ENCODE measurements at places on chromosomes 1 and 21.

DNA sequence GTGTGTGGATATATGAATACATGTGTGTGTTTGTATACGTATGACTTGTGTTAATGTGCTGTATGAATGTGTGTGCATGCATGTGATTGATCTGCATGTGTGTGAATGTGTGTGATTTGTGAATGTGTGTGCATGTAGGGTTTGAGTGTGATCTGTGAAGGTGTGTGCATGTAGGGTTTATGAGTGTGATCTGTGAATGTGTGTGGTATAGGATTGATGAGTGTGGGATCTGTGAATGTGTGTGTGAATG, 88.2 kb downstream of the STUM start:
- DNase-seq = no peak

- no peak for DNase-seq
These were observed 3.9 kb downstream of the KPNA6 start for GRCh38 chr1:32111789-32112188.

GRCh38 chr1:225652729-225653462, at the start of gene ENAH:
Gene ENAH, minus strand, starts transcription at chr1:225653123. Its CDS starts 433 bp downstream, at chr1:225652690.
- DNase-seq = peak; percentile 88

- no peak for DNase-seq
These were observed 68.1 kb upstream of the F3 start for GRCh38 chr1:94609619-94610018.

DNA sequence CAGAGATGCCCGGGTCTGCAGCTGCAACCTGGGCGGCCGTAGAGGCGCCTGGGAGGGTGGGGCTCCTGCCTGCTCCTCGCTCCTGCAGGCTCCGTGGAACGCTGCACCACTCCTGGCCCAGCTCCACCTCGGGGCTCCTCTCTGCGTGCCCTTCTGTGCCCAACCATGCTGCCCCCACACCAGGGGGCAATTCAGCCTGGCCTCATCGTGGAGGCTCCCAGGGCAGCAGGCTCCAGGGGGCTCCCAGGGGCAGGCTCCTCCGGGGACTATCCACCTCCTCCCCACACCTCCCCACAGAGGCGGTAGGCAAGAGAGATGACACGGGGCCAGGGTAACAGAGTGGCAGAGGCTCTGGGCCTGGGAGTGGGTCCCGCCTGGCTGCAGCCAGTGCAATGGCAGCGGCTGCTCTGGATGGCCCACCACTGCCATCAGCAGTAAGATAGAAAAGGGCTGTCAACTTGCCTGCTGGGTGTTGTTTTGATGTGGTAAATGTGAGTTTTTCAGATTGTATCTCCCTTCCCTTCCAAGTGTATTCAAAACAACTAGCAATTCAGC, 22.4 kb upstream of the LRRC8C start:
- no peak for DNase-seq

DNA sequence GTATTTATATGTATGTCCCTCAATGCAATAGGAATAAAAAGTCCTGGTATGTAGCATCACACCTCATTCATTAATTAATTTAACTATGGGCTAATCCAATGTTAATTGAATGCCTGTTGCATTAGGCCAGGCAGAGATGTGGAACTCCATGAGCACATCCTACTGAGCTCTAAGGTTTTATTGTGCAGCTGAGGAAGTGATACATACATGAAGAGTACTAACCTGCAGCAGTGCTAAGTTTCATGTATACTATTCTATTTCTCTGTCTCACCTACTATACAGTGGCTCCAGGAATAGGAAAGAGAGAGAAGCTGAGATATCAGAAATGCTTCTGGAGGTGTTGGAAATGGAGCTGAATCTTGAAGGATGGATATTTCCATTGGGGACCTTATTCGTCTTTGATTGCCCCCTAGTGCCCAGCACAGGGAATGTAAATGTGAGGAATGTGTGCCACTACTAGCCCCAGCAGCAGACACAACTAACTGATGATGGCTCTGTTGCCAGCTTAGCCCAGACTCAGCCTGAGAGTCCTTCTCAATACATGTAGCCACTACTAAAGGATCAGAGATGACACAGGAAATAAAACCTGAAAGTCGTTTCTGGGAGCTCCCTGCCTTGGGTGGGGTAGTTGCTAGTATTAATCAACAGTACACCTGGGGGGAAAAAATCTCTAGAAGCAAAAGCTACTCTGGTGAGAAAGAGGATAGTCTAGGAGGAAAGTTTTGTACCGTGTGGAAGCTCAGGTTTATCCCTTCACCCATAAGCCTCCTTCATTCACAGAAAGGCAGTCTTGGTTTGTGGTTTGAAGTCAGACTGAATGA, 173.3 kb upstream of the FOXD3 start:
- peak; percentile 41 for DNase-seq

- no peak for DNase-seq
These were observed 36.7 kb upstream of the LRRC8B start for GRCh38 chr1:89487972-89488371.

- DNase-seq = no peak
These were observed 31.1 kb downstream of the FYB2 start for GRCh38 chr1:56788102-56788501.

DNA sequence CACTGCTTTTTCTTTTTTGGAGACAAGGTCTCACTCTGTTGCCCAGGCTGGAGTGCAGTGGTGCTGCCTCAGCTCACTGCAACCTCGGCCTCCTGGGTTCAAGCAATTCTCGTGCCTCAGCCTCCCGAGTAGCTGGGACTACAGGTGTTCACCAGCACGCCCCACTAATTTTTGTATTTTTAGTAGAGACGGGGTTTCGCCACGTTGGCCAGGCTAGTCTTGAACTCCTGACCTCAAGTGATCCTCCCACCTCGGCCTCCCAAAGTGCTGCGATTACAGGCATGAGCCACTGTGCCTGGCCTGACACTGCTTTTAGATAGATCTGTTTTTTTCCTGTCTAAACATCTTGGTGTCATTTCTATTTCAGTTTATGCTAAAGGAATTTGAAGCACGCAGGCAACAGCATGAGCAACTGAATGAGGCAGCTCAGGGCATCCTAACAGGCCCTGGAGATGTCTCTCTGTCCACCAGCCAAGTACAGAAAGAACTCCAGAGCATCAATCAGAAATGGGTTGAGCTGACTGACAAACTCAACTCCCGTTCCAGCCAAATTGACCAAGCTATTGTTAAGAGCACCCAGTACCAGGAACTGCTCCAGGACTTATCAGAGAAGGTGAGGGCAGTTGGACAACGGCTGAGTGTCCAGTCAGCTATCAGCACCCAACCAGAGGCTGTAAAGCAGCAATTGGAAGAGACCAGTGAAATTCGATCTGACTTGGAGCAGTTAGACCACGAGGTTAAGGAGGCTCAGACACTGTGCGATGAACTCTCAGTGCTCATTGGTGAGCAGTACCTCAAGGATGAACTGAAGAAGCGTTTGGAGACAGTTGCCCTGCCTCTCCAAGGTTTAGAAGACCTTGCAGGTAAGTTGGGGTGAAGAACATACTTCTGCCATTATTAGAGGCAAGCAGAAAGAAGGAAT, 106.1 kb upstream of the BMP8A start:
- no peak for DNase-seq

- DNase-seq = no peak
These were observed 22.2 kb downstream of the SPSB1 start for GRCh38 chr1:9314711-9315379.

DNA sequence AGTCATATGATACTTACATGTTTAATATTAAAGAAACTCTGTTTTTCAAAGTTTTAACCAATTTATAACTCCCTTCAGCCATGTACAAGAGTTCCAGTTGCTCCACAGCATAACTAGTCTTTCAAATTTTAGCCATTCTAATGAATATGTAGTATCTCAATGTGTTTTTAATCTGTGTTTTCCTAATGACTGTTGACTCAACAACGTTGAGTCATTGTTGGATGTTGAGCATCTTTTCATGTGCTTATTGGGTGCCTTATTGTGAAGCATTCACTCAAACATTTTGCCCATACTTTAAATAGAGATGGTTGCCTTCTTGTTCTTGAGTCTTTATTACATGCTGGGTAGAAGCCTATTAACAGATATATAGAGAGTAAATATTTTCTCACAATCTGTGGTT, 240.2 kb upstream of the LYPLAL1 start:
- peak; percentile 24 for DNase-seq

- no peak for DNase-seq
These were observed 298.4 kb downstream of the ADGRL2 start for GRCh38 chr1:82099170-82099569.

DNA sequence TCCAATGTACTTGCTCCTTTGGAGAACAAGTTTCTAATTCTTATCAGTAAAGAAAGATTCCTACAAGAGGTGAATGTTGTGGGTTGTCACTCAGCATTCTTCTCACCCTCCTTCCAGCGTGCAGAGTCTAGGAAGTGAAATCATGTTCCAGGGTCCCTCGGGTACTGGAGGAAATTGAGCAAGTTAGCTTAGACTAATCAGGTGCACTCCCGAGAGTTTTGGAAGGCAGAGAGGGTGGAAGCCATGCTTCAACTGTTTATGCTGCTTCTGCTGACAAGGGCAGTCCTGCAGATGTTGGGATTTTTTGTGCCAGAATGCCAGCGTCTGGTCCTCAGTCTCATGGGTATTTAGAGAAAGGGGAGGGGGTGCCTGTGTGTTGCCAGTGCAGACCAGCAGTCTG, 5.3 kb upstream of the C1orf115 start:
- no peak for DNase-seq

GRCh38 chr1:81174052-81174451, 626.7 kb upstream of the ADGRL2 start:
- peak; percentile 8 for DNase-seq

- DNase-seq = no peak
These were observed 34.4 kb upstream of the NRDC start for GRCh38 chr1:51912881-51913280.

GRCh38 chr1:56472860-56473259, 106.5 kb downstream of the PLPP3 start:
- DNase-seq = no peak

- DNase-seq = no peak
These were observed 22.2 kb downstream of the C1orf21 start for GRCh38 chr1:184409011-184409410.

DNA sequence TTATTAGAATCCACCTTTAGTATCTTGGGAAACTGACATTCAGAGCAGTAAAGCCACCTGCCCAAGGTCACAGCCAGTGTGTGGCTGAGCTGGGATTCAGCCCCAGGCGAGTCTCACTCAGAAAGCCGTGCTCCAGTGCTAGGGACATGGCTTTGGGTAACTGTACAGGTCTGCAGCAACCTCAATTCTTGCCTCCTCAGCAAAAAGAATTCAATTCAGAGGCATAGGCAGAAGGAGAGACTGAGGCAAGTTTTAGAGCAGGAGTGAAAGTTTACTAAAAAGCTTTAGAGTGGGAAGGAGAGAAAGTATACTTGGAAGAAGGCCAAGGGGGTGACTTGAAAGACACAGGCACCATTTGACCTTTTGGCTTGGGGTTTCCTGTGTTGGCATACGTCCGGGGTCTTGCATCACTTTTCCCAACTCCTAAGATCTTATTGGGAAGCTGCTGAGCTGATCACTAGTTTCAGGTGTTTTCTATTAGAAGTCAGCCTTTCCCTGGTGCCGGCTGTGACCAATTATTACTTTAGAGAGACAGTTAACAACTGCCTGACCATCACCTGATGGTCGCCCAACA, 529.3 kb downstream of the MATN1 start:
- DNase-seq = no peak

DNA sequence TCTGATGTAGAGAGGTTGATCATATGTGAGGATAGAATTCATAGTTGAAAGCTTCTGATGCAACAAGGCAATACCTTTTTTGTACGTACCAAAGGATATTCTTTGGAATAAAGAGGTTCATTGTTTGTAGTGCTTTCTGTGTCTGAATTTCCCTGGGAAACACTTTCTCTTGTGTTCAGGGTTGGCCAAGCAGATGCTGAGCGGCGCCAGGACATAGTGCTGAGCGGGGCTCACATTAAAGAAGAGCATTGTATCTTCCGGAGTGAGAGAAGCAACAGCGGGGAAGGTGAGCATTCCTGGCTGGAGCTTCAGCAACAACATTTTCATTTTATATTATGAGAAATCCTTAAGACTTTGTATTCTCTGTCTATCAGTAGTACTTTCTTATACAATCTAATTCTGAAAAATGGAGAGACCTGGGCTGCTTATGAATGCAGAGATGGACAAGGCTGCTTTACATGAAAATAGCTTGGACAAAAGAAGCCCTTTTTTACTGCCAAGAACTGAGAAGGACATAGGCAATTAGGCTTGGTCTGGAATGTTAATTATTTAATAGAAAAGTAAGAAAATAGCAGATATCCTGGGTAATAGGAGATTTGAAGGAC, 85.2 kb downstream of the KIF1B start:
- no peak for DNase-seq

GRCh38 chr1:33394770-33395169, 36.1 kb downstream of the PHC2 start:
- DNase-seq = peak; percentile 74

GRCh38 chr1:46421739-46422138, 27.6 kb downstream of the FAAH start:
- no peak for DNase-seq

DNA sequence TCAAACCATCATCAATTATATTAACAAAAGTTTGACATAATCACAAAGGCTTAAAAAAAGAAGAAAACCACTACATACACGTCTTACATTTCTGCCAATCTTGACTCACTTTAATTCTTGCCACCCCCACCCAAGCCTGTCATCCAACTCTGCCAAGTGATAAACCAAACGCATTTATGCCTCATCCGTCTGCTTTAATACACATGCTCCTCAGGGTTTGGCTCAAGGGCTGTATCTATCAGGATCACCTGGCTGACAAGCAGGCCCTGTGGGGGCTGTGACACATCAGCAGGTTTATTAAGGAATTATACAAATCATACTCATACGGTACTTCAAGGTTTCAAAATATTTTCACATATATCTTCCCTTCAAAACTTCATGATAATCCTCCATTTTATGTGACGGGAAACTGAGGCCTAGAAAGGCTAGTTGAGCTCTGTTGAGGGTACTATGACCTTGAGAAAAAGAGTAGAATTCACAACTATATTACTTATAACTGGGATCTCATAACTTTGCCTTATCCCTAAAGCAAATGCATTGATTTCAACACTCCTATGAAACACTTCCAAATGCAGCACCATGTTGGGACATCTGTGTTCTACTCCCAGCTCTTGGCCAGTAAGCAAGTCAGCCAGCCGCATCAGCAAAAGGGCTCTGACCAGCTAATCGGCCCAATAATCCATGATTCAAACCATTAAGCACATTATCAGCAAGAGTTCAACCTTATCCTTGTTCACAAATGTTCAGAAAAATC, 8.7 kb downstream of the SORT1 start:
- DNase-seq = no peak

DNA sequence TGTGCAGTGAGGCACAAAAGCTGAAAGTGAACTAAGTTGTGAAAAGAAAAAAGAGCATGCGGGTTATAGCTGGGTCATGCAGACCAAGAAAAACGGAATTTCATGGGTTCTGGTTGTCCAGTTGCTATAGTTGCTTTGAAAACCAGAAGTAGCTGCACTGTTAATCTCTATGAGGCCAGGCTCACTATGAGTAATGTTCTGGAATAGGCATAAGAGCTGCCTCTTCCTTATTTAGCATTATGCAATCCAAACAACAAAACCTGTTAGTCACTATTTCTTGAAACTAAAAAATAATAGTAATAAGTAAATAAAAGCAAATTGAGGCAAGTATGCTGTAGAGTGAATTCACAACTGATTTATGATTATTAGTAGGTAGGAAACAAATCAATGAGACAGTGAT, 1383.7 kb downstream of the MRPL39 start:
- DNase-seq = no peak

Measured in fibroblast of skin of right quadriceps (primary cell).